ENCODE measurements at places on chromosomes 7 and 10.

DNA sequence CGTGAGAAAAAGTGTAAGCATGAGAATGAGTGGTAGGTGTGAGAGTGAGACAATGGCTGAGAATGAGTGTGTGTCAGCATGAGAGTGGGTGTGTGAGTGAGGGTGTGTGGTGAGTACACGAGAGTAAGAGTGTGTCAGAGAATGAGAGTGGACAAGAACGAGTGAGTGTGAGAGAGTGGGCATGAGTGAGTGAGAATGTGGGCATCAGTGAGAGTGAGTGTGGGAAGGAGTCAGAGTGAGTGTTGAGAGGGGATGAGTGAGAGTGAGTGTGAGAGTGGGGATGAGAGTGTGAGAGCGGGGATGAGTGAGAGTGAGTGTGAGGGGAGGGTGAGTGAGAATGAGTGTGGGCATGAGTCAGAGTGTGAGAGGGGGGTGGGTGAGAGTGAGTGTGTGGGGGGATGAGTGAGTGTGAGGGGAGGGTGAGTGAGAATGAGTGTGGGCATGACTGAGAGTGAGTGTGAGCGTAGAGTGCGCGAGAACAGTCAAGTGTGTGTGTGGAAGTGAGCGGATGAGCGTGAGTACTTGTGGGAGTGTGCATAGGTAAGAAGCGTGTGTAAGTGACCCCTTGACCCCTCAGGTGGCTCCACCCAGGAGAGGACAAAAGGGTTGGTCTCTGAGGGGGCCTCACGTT, 75.8 kb downstream of the GOLGA7B start:
- no peak for DNase-seq

- no peak for DNase-seq
Measured at GRCh38 chr10:73916761-73917470, 6.0 kb downstream of the PLAU start.

GRCh38 chr7:76267107-76267893, 35.2 kb upstream of the HSPB1 start:
- DNase-seq, result peak; percentile 40

GRCh38 chr10:35335133-35336083, 901 bp upstream of the CCNY start:
- no peak for DNase-seq

DNA sequence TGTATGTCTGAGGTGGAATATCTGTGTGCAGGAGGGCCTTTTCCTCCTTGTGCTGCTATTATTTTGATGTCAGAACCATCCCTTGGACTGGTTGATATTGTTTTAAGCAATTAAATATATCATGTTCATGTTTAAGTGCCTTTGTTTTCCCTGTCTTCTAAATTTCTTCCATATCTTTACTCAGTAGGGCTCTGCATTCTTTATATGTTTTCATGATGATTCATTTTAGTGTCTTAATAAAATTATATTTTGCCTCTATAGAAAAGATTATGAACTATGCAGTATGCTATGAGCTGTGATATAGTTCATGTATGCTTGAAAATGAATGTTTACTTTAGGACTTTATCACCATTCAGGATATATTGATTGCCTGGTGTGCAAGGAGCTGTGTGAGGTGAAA, 34.8 kb downstream of the AHR start:
- no peak for DNase-seq

GRCh38 chr7:751826-752225, 24.7 kb upstream of the PRKAR1B start:
- DNase-seq, result no peak

- peak; percentile 60 for DNase-seq
Measured at GRCh38 chr7:122965306-122965705, 30.2 kb downstream of the TAS2R16 start.

DNA sequence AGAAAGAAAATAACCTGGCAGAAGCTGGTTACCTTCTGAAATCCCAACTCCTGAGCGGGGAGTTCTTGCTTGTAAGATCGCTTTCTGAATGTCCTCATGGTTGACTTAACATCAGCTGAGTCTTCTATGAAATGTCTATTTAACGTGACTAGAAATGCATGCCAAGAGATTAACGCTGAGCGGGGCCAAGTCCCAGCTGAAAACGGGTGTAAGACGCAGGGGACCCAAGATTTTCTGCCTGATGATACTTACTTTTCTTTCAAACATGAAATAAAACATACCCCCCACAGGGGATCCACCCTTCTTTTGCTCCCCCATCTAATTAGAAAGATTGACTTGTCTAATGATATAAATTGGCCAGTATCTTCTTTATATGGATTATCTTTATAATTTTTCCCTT, 14.9 kb downstream of the OR9A2 start:
- peak; percentile 61 for DNase-seq

DNA sequence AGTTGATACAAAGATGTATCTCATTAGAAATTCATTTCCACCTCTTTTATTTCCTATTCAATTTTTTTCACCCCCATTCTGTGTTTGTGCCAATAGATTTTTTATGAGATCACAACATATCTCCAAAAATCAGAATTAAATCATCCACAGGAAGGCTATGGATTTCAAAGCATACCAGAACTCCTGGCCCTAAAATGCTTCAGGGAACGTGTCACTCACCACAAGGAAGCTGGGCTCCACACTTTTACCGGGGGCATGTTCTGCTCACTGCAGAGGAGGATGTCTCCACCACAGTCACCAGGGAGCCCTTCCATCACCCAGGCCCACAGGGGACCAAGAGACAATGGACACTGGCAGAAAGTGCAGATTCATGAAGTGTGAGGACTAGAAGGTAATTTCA, 456.8 kb downstream of the KCNMA1 start:
- no peak for DNase-seq

- no peak for DNase-seq
Measured at GRCh38 chr7:56125831-56126230, 9.6 kb upstream of the NUPR2 start.

GRCh38 chr7:30800785-30801252, 29.6 kb downstream of the MINDY4 start:
- DNase-seq, result peak; percentile 92

DNA sequence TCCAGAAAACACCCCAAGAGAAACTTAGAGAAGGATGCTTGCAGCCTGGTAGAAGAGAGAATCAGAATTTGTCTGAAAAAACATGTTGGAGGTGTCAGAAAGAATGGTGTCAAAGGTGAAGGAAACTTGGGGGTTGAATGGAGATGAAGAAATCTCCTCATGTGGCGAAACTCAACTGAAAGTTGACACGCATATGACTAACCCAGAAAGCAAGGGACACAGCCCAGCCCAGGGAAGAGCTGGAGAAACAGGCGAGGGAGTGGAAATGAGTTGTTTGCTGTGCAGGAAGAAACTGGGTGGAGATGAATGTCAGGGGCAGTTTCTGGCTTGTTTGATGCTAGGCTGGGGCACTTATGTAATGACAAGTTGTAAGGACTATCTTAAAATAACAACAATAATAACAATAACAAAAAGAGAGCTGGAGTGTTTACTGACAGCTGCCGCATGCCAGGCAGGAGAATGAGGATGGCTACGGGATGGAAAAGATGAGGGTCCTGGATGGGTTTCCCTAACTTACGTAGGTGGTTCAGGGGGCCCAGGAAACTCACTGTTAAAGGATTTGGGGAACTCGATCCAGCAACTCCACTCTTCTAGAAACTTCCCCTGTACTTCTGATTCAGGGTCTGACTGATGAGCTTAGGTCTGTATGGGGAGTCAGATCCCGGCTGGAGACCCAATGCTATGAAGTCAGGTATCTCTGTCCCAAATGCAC, 57.4 kb downstream of the MAP3K8 start:
- no peak for DNase-seq

DNA sequence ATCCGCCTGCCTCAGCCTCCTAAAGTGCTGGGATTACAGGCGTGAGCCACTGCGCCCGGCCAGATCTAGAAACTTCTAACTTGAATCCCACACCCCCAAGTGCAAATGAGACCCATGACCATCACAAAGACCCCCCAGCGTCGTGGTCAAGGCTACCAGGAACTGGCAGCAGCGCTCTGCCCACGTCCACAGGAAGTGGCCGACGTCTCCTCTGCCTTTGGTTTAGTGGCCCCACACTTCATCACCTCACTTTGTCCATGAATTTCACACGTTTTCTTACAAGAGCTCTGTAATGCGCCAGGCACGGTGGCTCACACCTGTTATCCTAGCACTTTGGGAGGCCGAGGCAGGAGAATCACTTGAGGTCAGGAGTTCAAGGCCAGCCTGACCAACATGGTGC, 53.5 kb upstream of the TNRC18 start:
- no peak for DNase-seq

DNA sequence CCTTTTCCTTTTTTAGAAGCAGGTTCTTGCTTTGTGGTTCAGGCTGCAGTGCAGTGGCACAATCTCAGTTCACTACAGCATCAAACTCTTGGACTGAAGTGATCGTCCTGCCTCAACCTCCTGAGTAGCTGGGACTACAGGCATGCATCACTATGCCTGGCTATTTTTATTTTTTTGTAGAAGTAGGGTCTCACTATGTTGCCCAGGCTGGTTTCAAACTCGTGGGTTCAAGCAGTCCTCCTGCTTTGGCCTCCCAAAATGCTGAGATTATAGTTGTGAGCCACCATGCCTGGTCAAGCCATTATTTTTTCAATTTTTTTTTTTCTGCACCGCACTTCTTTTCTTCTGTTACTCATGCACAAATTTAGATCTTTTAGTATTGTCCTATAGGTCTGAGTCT, 154.7 kb downstream of the ADK start:
- DNase-seq, result no peak

- peak; percentile 40 for DNase-seq
Measured at GRCh38 chr10:132539894-132540293, 2.3 kb downstream of the INPP5A start.
